Urothelium cell line (cell line): ENCODE measurements at places on chromosomes 1 and 21.

GRCh38 chr1:110173466-110174105, 23.3 kb downstream of the SLC6A17 start:
- no peak for DNase-seq

GRCh38 chr1:199759268-199759730, 268.2 kb upstream of the NR5A2 start:
- DNase-seq: peak; percentile 73

GRCh38 chr1:88013485-88013884, 670.6 kb upstream of the PKN2 start:
- no peak for DNase-seq

GRCh38 chr1:8011016-8011415, 15.1 kb downstream of the ERRFI1 start:
- no peak for DNase-seq

GRCh38 chr1:47582891-47583608, 145.2 kb downstream of the FOXD2 start:
- DNase-seq: peak; percentile 57

- no peak for DNase-seq
Measured at GRCh38 chr1:64021066-64021465, 182.4 kb upstream of the UBE2U start.

DNA sequence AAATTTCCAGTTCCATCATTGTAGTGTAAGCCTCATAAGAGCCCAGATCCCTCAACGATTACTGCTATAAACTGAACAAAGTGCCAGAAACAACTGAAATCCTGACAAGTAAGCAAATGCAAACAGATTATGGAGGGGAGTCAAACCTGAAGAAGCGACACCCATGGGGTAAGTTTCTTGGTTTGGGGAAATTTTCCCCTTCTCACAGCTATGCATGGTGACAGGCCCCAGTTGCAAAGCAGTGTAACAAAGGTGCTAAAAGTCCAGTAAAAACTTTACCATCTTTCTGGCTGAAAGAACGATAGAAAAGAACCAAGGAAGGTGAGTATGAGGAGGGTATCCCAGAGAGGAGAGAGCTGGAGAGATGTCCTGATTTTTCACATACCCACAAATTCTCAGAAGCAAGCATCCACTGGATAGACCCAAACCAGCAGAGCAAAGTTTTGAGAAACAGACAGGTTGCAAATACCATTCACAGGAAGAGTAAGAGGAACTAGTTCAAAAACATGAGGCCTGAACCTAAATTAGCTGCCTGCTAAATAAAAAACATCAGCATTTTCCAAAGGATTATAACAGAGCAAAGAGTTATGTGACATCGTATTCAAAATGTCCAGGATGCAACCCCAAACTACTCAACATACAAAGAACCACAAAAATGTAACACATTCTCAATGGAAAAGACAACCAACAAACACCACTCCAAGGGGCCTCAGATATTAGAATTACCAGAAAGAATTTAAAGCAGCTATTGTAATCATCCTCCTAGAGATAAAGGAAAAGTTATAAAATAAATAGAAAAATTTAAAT, 14.5 kb downstream of the SCYL3 start:
- DNase-seq: no peak

DNA sequence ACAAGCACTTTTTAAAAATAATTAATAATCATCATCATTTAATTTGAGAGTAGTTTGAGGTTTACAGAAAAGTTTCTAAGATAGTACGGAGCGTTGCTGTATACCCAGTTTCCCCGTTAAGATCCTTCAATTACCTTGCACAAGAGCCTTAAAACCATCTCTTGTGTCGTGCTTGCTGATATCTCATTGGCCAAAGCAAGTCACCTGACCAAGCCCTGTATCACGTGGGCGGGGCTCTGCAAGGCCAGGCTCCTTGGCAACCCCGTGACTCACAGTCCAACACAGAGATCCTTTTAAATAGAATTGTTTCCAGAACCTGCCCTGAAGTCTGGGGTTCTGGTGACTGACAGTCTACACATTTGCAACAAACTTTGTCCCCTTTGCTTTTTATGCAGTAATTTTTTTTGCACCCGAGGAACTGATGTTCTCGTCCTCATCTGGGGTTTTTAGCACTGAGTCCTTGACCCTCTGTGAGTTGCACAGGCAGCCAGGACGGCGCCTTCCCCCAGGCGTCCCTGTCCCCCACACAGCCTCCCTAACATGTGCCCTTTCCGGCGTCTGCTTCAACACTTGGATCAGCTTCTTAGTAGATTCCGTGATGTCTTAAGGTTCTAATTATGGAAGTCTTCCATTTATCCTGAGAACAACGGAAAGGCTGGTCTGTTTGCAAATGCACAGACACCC, 183.3 kb upstream of the TMEM51 start:
- peak; percentile 30 for DNase-seq

- no peak for DNase-seq
Measured at GRCh38 chr1:238619652-238620051, 728.9 kb upstream of the ZP4 start.

- no peak for DNase-seq
Measured at GRCh38 chr1:247212012-247212411, 40.2 kb upstream of the ZNF124 start.

DNA sequence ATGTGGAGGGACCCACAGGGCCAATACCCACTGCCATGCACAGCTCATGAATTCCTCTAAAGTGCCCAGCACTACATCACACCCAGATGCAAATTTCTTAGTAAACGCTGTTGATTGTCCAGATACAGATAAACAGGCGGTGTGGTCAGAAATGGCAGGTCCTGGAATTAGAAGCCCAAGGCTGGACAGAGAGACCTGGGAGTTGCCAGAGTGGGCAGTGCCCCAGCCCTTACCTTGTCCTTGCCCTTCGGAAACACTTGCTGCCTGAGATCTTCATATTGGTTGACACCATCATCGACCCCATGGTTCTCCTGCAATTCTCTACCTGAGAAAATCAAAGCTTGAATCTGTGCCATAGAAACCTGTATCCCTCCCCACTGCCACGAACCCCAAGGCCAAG, 149.3 kb upstream of the ETV3 start:
- DNase-seq: no peak

GRCh38 chr1:6747674-6748073, 37.6 kb upstream of the CAMTA1 start:
- DNase-seq: no peak

DNA sequence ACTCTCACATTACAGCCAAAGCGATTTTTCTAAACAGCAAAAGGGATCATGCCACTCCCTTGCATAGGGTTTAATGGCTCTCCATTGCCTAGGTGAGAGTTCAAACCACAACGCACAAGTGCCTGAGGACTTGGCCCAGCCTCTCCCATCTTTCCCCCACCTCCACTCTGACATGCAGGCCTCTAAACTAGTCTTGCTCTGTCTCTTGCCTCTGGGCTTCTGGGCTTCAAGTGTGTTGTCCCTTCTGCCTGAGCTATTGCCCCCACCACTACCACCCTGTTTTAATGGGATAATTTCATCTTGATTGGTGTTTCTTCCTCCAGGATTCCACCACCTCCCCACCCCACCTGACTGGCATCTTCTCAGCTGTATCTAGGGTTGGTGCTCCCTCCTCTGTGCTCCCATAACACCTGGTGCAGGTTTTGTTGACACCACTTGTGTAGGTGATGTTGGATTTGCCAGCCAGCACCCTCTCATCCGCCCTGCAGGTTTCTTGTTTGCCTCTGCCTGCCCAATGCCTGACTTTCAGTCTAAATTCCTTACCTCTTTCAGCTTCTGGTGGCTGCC, 2.7 kb upstream of the ZBTB21 start:
- no peak for DNase-seq

DNA sequence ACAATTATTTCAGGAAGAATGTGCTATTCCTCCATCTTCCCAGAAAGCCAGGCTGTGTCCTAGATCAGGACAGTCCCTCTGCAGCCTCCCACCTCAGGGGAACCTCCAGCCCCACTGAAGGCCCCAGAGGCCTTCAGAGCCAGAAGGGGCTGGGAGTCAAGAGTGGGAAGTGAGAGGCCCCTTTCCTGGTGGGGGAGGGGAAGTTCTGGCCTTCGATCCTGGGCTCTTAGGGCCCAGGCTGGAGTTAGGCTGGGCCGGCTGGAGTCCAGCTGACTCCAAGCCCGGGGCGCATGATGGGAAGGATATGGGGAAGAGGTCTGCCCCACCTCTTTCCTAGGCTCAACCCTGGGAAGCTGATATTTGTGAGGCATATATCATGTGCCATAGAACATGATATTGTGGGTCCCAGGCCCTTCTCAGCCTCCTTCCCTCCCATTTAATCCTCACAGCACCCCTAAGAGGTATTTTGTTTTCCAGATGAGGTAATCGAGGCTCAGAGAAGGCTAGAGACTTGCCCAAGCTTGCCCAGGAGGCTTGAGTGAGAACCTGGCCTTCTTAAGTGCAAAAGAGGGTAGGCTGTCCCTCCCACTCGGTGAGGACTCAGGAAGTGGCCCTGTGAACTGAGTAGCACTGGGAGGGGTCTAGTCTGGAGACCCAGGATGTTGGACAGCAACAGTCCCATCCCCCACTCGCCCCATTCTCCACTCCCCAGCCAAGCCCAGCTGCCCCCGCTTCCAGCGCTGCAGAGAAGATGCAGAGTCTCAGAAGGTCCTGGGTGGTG, 18.6 kb upstream of the HSPG2 start:
- no peak for DNase-seq

DNA sequence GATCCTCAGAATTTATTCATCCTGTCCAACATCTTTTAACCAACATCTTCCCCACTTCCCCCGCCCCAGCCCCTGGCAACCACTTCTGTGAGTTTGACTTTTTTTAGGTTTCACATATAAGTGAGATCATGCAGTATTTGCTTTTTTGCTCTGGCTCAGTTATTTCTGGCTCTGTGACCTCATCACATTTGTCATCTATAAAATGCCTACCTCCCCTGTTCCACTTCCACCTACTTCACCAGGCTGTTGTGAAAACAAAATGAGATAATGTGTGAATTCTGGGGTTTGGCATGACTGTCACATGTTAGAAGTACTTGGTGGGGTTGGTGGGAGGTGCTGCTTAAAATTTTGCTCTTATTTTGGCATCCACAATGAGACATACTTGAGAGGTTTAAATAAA, 18.4 kb downstream of the HHAT start:
- peak; percentile 36 for DNase-seq

GRCh38 chr1:192580351-192580962, 4.9 kb downstream of the RGS1 start:
- DNase-seq: no peak

DNA sequence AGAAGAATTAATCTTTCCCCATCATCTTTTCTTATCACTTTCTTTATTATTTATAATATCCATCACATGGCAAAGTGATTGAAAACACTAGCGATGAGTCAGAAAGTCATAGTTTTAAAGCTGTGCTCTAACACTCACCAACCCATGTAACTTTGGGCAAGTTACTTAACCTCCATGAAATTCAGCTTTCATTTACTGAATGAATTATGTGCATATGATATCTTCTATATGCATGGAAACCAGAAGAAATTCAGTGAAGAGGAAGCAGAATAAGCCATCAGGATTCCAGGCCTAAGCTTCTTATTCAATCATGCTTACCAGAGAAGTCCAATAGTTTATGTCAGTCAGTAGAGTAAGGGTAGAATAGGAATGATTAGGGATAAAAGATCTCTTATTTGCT, 300.1 kb downstream of the AGBL4 start:
- DNase-seq: no peak

GRCh38 chr1:172661107-172661506, 2.2 kb downstream of the FASLG start:
- DNase-seq: no peak

DNA sequence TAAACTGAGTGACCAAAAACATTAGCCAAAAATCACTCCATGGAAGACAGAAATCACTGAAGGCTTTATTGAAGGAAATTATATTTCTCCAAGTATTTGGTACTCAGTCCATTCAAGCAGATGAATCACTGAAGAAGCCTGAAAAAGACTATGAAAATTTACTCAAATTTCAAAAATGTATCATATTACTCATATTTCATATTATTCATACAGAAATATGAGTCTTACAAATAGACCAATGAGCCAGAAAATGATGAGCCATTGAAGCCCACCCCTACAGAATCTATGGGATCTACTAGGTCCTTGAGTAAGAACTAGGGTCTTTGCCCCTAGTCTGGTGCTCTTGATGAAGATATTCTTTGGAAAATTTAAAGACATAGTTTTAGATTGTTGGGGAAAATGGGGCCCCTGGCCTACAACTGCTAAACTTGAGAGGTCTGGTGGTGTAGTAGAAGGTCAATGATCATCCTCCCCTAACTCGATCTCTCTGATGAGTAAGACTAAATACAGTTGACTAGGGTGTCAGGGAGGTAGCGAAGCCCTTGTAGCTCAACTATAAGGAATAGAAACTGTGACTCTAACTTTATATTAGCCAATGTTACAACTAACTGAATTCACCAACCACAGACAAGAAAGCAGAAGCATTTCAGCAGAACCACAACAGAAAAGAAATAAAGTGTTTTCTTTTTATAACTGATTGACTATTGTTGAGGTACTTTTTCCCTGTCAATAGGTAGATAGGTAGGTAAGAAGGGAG, 81.0 kb downstream of the NOTCH2 start:
- DNase-seq: no peak

DNA sequence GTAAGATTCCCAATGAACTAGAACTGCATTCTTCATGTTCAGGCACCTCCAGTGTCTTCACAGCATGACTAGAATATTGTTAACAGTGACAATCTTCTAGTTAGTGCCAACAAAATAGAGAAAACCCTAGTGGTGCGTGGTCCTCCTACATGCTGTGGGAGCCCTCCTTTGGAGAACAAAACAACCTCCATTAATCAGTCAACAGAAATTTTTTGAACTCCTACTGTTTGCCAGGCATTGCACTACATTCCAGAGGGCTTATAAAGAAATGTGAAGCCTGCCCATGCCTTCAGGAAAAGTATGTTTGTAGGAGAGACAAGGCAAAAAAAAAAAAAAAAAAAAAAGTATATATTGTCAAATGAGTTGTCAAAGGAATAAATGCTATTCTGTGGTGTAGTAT, 252.7 kb downstream of the LRRC40 start:
- no peak for DNase-seq

DNA sequence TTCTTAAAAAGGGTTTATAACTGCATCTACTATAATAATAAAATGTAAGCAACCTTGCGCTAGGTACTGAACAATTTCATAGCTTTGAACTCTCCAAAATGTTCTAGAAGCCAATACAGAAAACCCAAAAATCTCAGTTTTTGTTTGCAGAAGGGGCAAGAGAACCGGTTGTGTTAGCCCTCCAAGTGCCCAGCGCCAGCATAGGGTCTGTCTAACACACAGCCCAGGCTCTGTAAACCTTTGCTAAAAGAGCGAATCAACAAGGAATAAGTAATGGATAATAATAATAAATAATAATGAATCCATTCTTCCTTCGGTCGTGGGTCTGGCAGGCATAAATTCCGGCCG, 333 bp upstream of the CHAF1B start:
- no peak for DNase-seq

- DNase-seq: no peak
Measured at GRCh38 chr1:85116856-85117255, 68.6 kb upstream of the MCOLN3 start.

- peak; percentile 52 for DNase-seq
Measured at GRCh38 chr1:5991381-5992025, 722 bp downstream of the NPHP4 start.

- no peak for DNase-seq
Measured at GRCh38 chr21:41633627-41634026, 125.7 kb upstream of the TMPRSS2 start.
